ENCODE measurements at places on chromosomes 6 and 20.

GRCh38 chr6:21912151-21912832 is 318.7 kb downstream of the SOX4 start:
- no peak for DNase-seq

- DNase-seq, result no peak
These were observed 344.0 kb downstream of the PLCB1 start for GRCh38 chr20:8476021-8476420.

GRCh38 chr20:62887152-62887859 is 25.7 kb upstream of the TCFL5 start:
- DNase-seq, result no peak

DNA sequence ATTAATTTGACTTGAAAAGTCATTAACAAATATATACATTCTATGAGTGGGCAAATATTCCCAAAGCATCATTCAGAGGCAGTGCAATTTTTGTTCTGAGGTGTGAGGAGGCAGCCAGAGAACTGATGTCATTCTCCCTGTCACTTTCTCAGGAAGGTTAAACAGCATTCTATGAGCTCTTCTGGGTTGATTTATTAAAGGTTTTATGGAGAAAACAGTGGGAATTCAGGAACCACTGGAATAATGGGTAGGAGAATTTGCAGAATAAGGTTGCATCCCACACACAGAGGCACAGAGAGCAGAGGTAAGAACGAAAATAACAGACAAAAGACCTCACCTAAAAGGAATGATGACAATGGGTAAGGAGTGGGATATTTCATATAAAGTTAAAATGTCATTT is 860.6 kb downstream of the TFAP2A start:
- DNase-seq, result no peak

- DNase-seq, result peak; percentile 68
These were observed 72.8 kb downstream of the MAP3K5 start for GRCh38 chr6:136719280-136720044.

DNA sequence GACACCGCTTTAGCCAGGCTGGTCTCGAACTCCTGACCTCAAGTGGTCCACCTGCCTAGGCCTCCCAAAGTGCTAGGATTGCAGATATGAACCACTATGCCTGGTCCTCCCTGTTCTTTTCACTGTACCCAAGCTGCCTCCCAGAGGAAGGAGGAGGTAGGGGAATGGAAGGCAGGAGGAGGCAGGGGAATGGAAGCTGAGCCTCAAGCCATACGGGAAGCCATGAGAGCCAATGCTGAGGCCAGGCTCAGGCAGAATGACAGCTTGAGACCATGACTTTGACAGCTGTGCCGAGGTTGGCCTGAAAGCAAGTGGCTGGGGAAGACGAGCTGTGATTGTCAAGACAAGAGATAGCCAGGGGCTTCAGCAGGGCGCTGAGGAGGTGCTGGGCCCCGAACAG is 13.6 kb upstream of the ZNF335 start:
- peak; percentile 48 for DNase-seq

DNA sequence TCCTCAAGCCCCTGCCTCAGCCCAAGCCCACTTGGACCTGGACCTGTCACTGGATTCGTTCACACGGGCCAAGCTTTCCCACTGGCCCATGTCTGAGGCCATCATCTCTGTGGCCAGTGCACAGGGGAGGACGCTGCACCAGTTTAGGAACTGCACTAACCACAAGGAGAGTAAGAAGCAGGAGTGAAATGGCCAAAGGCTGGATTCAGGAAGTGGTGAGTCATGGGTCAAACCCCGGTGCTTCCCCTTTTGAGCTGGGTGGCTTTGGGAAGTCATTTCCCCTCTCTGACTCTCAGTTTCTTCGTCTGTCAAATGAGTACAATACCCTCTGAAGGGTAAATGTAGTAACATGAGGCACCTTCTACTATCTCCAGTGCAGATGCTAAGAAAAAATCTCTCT is 87.9 kb downstream of the CD40 start:
- DNase-seq, result no peak

GRCh38 chr20:59424976-59425375 is 124.6 kb downstream of the EDN3 start:
- DNase-seq, result no peak

- no peak for DNase-seq
These were observed 4.0 kb upstream of the UBD start for GRCh38 chr6:29563435-29563965.

- DNase-seq, result peak; percentile 55
These were observed 96.1 kb upstream of the BHLHE23 start for GRCh38 chr20:63102721-63103375.

DNA sequence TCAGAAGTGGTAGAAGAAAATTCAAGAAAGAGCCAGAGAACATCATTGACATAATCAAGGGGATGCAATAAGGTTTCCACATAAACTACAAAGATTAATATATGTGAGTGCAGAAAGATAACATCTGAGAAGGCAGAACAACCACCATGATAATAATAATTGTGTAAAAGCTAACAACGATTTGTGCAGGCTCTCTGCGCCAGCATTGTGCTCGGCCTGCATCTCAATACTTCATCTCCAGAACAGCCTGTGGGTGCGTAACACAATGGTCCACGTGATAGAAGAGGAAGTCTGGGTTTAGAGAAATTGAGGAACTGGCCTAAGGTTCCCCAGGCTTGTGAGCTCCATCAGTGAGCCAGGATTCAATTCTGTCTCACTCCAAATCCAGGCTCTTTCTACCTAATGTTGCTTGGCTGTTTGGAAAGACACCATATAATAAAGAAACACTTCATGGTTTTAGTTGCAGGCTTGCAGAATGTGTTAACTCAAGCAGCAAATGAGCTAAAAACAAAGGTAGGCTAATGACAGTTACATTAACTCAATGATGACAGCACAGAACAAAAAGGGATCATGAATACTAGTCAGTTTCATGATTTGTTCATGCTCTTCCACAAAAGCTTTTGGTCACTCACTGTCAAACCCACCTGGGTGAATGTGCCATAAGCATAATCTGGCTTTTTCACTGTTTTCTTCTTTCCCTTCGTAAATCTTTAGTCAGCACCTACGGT is 71.2 kb downstream of the LY86 start:
- no peak for DNase-seq

DNA sequence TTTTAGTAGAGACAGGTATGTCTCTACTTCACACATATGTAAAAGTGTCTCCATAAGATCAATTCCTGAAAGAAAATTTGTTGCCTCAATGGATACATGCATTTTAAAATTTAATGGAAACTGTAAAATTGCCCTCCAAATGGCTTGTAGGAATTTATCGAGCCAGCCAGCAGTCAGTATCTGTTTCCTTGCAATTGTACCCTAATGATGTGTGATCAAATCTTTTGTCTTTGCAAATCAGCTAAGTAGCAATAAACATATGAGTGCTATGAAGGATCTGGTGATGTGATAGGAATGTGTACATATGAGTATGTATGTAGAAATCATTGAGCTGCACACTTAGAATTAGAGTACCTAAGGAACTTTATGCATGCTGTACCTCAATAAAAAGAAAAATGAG is 253.0 kb downstream of the MAFB start:
- DNase-seq, result no peak

- no peak for DNase-seq
These were observed 669.5 kb downstream of the MAFB start for GRCh38 chr20:40019510-40019909.

- DNase-seq, result no peak
These were observed 259.1 kb downstream of the HDGFL1 start for GRCh38 chr6:22828179-22829062.

GRCh38 chr6:6969761-6970223 is 138.0 kb upstream of the RREB1 start:
- DNase-seq, result no peak

DNA sequence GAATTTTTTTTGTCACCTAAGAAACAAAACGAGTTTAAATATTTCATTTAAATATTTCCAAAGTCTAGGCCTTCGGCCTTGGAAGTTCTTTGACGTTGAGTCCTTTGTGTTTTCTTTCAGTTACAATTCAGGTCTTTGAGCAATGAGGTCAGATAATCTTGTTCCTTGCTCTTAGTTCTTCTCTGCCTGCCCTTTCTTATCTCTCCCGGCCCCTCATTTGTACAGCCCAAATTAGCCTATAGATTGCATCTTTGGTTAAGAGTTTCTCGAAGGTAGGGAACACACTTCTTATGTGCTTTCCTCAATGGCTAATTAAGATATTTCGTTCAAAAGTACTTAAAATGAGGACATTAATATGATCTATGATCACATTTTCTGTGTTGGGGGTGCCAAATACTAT is 18.5 kb downstream of the RPS12 start:
- no peak for DNase-seq

All from cerebellar cortex (tissue), 1 donor.